Ascending aorta (tissue), 2 donors: ENCODE measurements at places on chromosomes 1 and 21.

- no peaks in the 10 kb centered on the region for H3K36me3 ChIP-seq
- no peak for DNase-seq
- H3K4me1 ChIP-seq: peaks cover 20% of the 10 kb centered on the region
- peak overlapping the region; percentile 98 for H3K27ac ChIP-seq
Measured at GRCh38 chr1:176208034-176208433, 948 bp upstream of the COP1 start.

DNA sequence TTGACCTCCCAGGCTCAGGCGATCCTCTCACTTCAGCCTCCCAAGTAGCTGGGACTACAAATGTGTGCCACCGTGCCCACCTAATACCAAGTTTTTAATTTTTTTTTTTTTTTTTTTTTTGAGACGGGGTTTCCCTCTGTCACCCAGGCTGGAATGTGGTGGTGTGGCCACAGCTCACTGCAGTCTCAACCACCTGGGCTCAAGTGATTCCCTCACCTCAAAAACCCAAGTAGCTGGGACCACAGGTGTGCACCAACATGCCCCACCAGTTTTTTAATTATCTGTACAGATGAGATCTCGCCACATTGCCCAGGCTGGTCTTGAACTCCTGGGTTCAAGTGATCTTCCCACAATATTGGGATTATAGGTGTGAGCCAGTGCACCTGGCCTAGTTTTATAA, 22.7 kb downstream of the PTP4A2 start:
- no peak overlapping the region for H3K27ac ChIP-seq
- peaks cover 9% of the 10 kb centered on the region for H3K4me1 ChIP-seq
- no peak for DNase-seq
- H3K36me3 ChIP-seq: peaks cover 23% of the 10 kb centered on the region
- H3K27me3 ChIP-seq: no peaks in the 10 kb centered on the region

DNA sequence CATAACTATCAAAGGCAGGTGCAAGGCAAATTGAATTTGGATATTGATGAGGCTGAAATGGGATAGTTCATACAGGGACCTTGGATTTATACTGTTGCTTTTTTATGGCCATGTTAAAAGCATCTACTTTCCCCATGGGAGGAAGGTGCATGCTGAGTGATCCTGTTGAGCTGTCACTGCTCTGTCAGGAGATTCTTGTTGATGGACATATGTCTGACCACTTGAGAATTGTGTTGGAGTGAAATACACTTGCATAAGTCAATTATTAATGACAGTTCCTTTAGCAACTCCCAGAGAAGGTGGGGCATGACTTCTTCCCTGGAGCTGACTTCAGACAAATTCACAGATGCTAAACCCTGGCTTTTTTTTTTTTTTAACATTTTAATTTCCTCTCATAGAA, 58.4 kb upstream of the DYNLT5 start:
- no peaks in the 10 kb centered on the region for H3K4me1 ChIP-seq
- no peak for DNase-seq
- H3K27me3 ChIP-seq: no peaks in the 10 kb centered on the region
- H3K27ac ChIP-seq: no peak overlapping the region
- no peak overlapping the region for H3K4me3 ChIP-seq

DNA sequence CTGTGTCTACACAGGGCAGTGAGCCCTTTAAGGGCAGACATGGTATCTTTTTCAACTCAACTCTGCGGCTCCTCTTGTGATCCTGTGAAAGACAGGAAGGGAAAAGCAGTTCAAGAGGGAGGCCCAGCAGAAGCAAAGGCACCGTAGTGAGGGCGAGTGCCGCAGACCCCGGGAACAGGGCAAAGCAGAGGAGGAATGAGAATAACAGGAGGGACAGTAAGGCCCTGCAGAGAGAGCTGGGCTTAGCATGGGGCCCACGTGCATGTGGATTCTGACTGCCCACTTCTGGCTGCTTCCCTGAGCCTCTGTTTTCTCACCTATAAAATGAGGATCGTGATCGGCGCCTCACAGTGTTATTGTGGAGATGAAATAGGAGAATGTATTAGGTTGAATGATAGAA, 409.3 kb downstream of the PTPRU start:
- H3K27ac ChIP-seq: no peak overlapping the region
- peak; percentile 18 for DNase-seq
- H3K4me1 ChIP-seq: no peaks in the 10 kb centered on the region
- no peaks in the 10 kb centered on the region for H3K27me3 ChIP-seq
- H3K36me3 ChIP-seq: no peaks in the 10 kb centered on the region
- no peak overlapping the region for H3K4me3 ChIP-seq

DNA sequence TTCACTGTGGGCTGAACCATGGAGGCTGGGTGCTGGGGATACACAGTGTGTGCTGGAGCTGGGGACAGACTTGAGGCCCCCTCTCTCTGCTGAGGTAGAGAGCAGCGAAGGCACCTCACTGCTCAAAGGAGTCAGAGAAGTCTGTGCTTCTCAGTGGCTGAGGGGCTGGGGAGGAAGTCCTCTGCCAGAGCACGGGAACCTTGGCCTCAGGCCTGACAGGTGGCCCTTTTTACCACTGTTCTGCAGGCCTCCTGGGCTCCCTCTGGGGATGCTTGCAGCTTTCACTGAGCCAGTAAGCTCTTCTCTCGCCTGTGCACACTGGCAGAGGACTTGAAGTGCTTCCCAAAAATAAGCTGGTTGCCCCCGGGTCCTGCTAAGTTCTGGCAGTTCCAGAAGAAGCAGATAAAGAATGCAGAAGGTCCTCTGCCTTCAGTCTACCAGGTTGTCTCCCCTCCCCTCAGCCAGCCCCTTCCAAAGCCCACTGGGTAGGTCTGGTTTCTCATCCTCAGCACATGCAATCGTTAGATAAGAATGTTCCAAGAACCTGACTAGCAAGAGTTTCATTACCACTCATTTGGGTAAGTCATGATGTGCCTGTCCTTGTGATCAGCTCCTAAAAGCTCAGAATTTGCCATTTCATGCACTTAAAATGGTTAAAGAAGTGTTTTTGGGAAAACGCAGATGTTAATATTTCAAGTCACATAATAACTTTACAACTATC, 53.9 kb downstream of the TENT5C start:
- no peak overlapping the region for H3K4me3 ChIP-seq
- DNase-seq: no peak
- H3K27me3 ChIP-seq: no peaks in the 10 kb centered on the region
- H3K4me1 ChIP-seq: no peaks in the 10 kb centered on the region
- H3K27ac ChIP-seq: no peak overlapping the region

GRCh38 chr1:243217349-243217748, 37.7 kb downstream of the CEP170 start:
- H3K36me3 ChIP-seq: peaks cover 16% of the 10 kb centered on the region
- H3K4me3 ChIP-seq: no peak overlapping the region
- DNase-seq: no peak
- H3K27ac ChIP-seq: no peak overlapping the region
- H3K4me1 ChIP-seq: no peaks in the 10 kb centered on the region

DNA sequence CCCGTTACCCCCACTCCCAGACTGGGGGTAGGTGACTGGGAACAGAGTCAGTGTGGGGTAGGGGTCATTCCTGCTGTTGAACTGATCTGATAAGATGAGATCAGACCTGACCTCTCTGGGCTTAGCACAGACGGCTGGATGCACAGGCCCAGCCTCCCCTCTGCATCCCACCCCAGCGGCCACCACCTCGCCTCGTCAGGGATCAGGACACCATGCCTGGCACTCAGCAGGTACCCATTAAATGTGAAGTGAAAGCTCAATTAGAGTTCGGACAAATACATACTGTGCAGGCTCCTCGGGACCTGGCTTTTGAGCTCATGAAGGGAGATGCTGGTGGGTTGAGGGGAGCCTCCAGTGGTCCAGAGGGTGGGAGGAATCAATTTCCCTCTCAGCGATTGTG, 15.7 kb downstream of the SOX13 start:
- H3K4me1 ChIP-seq: peaks cover 41% of the 10 kb centered on the region
- no peaks in the 10 kb centered on the region for H3K36me3 ChIP-seq
- H3K4me3 ChIP-seq: peak overlapping the region; percentile 33
- no peaks in the 10 kb centered on the region for H3K27me3 ChIP-seq
- DNase-seq: no peak

DNA sequence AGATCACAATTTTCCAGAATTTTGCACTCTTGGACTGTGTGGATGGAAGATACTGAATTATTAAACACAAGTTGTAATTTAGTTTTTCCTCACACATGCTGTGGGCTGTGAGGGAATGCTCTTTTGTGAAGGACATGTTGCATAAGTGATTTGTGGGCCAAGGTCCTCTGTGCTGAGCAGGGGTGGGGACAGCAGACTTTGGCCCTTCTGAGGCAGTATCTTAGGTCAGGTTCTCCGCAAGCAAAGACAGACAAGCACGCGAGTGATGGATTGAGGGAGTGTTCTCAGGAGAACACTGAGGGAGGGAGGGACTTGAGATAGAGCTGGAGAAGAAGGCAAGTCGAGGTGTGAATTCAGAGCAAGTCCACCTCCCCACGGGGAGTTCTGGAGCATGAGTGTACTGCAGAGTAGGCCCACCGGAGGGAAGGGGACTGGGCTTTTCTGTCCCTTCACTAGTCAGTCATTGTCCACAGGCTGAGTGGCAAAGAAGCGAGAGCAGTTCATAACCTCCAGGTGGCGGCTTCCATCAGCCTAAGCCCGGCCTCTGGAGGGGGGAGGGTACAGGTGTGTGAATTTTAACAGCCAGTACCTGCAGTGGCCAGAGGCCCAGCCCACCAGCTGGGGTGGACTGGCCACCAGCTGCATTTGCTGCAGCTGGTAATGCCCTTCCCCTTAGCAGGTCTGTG, 19.1 kb upstream of the CD101 start:
- H3K4me1 ChIP-seq: no peaks in the 10 kb centered on the region
- no peaks in the 10 kb centered on the region for H3K27me3 ChIP-seq
- DNase-seq: no peak
- no peak overlapping the region for H3K4me3 ChIP-seq
- no peaks in the 10 kb centered on the region for H3K36me3 ChIP-seq

DNA sequence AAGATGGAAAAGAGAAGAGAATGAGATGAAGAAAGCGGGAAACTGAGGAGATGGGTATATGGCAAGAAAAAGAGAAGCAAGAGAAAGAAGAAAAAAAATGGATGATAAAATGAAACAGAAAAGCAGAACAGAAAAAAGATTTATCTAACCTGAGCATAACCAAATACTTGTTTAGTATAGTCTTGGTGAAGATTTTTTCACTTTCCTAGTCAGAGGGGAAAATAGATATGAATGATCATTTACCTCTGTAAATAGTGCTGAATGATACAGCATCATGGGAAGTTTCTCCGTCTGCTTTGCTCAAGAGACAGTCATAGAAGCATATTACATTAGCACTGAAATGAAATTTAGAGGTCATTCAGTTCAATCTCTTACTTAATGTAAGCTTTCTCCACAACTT, 36.1 kb upstream of the PLPPR4 start:
- no peak overlapping the region for H3K27ac ChIP-seq
- no peaks in the 10 kb centered on the region for H3K36me3 ChIP-seq
- H3K27me3 ChIP-seq: no peaks in the 10 kb centered on the region
- H3K4me1 ChIP-seq: no peaks in the 10 kb centered on the region
- no peak for DNase-seq
- no peak overlapping the region for H3K4me3 ChIP-seq

DNA sequence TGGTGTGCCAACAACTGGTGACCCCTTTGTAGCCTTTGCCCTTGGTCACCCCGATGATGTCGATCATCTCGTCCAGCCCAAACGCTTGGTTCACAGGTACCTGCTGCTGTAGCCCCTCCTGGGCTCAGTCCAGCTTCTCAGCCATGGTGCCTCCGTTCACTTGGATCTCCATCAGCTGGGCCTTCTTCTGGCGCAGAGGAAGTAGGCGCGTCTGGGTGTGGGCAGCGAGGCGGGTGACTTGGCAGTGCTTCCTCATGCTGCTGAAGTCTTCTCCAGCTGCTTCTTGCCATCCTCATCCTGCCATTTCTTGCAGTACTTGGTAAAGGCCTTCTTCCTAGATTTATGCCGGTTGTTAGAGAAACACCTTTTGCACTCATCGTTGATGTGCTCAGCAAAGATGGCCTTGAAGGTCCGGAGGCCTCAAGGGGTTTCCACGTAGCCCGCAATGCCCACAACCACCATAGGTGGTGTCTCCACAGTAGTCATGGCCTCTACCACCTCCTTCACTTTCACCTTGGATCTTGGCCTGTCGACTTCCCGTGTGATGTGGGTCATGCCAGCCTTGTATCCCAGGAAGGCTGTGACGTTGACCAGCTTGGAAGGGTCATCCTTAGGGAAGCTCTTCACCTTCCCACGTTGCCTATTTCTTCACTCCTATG, 13.0 kb downstream of the DOP1B start:
- H3K27ac ChIP-seq: no peak overlapping the region
- H3K4me1 ChIP-seq: no peaks in the 10 kb centered on the region
- no peak for DNase-seq
- H3K36me3 ChIP-seq: peaks cover 14% of the 10 kb centered on the region

DNA sequence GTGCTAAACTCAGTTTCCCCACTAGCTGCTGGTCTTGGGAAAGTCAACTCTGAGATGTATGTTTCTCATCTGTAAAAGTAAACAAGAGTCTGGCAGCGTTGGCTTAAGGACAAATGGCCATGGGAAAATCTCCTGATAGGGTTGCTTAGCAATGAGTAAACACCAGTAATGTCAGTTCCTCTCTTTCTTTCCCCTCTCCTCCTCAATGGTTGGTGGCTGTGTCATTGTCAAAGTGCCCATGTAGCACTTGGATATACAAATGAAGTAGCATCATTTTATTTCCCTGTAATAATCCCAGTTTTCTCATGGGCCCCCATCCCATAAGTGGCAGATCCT, 2.2 kb upstream of the FYB2 start:
- no peaks in the 10 kb centered on the region for H3K4me1 ChIP-seq
- no peak for DNase-seq
- H3K4me3 ChIP-seq: no peak overlapping the region
- H3K27me3 ChIP-seq: no peaks in the 10 kb centered on the region
- H3K27ac ChIP-seq: no peak overlapping the region
- H3K36me3 ChIP-seq: no peaks in the 10 kb centered on the region

GRCh38 chr1:81781749-81782148, 19.0 kb upstream of the ADGRL2 start:
- H3K36me3 ChIP-seq: no peaks in the 10 kb centered on the region
- no peaks in the 10 kb centered on the region for H3K4me1 ChIP-seq
- H3K4me3 ChIP-seq: no peak overlapping the region

- H3K36me3 ChIP-seq: no peaks in the 10 kb centered on the region
- no peak for DNase-seq
- H3K4me1 ChIP-seq: no peaks in the 10 kb centered on the region
- H3K27me3 ChIP-seq: no peaks in the 10 kb centered on the region
- no peak overlapping the region for H3K4me3 ChIP-seq
- H3K27ac ChIP-seq: no peak overlapping the region
Measured at GRCh38 chr1:200386416-200386815, 23.4 kb downstream of the ZNF281 start.

DNA sequence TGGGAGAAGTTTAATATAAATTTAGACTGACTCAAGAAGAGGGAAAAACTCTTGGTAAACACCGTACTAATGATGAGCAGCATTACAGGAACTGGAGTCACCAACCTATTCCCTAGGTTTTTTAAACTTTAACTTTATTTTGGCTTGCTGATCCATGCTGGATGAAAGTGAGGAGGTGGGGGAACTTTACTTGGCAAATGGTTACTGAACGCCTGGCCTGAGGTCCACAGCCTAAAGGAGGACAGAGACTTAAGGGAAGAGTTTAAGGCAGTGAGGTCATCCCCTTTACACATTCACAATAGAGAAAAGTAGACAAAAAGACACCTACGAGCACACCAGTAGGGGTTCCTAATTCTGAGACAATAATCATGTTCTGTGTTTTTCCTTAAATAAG, 25.6 kb upstream of the A3GALT2 start:
- H3K36me3 ChIP-seq: peaks cover 9% of the 10 kb centered on the region
- no peak for DNase-seq
- peaks cover 57% of the 10 kb centered on the region for H3K4me1 ChIP-seq
- H3K27me3 ChIP-seq: no peaks in the 10 kb centered on the region
- peak overlapping the region; percentile 43 for H3K4me3 ChIP-seq

GRCh38 chr1:119097380-119097779, 43.1 kb downstream of the WARS2 start:
- no peak overlapping the region for H3K27ac ChIP-seq
- no peak overlapping the region for H3K4me3 ChIP-seq
- no peak for DNase-seq
